NCI-H524 treated with DMSO at 0.1 percent for 48 hours (cell line): ENCODE measurements at places on chromosomes 3 and 15.
A peak's percentile ranks its signal among the peaks of the same experiment; 100 is the strongest.

DNA sequence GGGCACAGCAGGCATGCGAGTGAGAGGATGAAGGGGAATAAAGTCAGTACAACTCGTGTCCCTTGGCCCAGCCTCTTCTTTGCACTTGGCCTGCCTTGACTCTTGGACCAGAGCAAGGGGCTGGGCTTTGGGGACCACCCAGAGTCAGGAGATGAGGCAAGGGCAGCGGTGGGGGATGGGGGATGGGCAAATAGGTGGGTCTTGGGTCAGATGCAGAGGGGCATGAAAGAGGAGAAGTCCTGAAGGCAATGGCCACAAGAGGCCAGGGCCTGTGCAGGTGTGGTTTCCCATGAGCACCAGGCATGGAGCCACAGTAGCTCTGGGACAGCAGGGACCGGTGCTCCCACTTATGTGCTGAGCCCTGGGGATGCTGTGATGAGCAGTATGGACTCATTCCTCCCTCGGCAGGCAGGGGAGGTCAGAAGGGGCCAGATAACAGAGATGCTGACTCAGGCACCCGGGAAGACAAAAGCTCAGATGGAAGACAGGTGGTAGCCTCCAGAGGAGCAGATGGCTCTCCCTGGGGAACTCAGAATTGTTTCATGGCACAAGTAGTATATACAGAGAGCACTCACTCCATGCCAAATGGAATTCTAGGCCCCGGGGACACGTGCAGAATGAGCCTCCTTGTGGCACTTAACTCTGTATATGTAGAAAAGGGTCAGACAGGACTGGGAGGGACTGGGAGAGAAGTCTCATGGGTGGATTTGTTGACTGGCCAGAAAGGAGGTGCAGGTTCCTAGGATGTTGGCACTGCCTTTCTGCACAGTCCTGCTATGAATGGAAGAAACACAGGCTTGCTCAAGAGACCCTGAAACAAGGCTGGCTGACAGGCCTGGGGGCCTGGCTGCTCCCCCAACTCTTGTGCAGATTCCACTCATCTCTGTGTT, 14.3 kb downstream of the ZBTB47 start:
- DNase-seq = peak; percentile 92

DNA sequence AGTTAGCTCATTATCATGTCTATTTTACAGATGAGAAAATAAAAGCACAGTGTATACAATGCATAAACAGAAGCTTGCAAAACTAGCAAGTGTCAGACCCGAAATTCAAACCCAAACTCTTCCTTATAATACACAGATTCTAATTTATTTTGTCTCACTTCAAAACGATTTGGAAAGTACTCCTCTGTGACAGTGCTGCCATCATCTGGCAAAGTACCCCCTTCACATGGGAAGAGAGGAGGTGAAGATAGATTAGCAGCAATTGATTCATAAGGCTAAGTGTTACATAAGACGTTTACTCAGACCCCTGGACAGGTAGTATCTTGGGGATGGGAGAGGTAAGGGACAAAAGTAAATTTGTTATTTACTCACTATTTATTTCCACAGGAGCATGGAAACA, 744.0 kb upstream of the SGO1 start:
- no peak for DNase-seq

DNA sequence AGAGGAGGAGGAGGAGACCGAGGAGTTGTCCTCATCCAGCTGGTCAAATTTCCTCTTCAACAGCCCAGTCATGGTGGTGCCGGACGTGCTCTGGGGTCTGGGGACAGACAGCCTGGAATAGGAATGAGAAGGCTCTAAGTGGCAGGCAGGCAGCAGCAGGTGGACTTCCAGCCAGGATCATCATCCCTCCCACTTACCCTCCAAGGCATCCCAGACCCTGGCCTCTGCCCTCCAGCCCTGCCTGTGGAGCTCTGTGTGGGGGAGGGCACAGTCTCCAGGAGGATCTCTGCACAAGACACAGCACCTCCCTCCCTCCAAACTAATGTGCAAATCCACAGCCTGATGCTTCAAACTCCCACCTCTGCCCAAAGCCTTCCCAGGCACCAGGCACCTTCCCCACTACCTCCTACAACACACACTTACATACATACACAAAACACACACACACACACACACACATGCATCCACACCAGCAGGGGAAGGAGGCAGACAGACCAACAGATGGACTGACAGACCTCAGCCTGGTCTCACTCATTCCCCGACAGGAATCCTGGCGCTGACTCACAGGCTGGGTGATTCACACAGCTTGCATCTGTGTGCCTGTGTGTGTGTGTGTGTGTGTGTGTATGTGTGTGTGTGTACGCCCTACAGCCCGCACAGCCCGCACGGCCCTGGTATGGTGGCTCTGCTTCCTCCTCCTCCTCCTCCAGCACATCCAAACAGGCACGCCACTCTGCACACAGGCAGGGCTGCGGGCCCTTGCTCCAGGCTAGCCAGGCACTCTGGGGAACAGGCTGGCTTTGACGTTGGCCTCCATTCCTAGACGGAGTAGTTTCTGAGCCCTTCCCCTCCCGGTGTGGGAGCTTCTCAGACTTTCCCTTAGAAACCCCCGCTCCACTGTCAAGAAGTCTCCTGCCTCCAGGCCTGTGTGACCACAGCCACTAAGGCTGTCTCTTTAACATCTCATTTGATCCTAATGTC, 6.5 kb downstream of the CSRNP1 start:
- no peak for DNase-seq

DNA sequence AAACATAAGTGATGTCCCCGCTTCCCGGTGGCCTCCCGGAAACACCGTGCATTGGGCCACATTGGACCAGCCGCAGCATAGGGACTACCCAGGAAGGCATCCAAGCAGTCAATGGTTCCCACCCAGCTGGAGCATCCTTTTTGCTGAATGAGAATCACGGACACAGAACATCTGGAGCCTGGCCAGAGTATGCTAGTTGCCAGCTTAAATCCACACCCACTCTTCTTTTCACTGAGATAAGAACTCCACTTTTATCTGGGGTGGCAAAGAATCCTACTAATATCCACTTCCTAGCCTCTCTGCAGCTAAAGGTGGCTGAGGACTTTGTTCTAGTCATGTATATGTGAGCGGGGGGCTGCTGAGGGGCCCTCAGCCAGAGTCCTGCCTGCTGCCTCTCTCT, 95.2 kb upstream of the PLXNA1 start:
- no peak for DNase-seq

DNA sequence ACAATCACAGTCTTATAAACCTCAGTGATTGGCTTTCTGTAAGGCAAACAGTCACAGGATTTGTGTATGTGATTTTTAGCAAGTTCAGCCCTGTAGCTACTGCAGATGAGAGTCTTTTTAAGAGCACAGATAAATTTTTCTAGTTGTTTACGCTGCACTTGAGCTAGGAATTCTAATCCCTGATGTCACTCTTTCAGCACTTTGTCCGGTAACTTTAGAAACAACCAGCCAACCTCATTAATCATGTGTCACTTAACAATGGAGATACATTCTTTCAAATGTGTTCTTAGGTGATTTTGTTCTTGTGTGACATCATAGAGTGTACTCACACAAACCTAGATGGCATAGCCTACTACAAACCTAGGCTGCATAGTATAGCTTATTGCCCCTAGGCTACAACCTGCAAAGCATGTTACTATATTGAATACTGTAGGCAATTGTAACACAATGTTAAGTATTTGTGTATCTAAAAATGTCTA, 36.8 kb upstream of the GOLGA6L2 start:
- no peak for DNase-seq

GRCh38 chr15:72113347-72114031, 4.5 kb downstream of the MYO9A start:
- DNase-seq = no peak

- no peak for DNase-seq
These were observed at the start of gene TEX55 for GRCh38 chr3:119145500-119146167. TEX55 (plus strand) TSS chr3:119146165; CDS start chr3:119146190, 25 bp downstream.

- DNase-seq = no peak
These were observed 130.8 kb downstream of the SERPINI1 start for GRCh38 chr3:167866331-167866730.

GRCh38 chr3:66603151-66603611, 102.4 kb upstream of the LRIG1 start:
- DNase-seq = no peak

DNA sequence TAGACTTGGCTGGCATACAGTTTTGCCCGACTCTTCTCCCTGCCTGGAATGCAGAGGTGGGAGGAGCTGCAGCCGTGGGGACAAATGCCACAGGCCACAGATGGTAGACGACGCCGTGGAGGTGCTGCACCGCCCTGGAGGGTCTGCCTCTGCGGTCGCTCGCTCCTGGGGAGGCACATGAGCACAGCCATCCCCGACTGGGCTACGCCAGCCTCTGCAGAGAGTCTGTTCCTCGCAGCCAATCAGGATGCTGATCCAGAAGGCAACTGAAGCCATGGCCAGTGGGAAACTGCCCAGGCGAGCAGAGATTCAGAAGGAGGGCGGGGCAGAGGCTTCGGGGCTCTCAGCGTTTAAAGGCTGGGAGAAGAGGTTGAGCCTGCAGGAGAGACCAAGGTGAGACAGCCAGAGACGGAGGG, 11.9 kb upstream of the LRRC15 start:
- no peak for DNase-seq

DNA sequence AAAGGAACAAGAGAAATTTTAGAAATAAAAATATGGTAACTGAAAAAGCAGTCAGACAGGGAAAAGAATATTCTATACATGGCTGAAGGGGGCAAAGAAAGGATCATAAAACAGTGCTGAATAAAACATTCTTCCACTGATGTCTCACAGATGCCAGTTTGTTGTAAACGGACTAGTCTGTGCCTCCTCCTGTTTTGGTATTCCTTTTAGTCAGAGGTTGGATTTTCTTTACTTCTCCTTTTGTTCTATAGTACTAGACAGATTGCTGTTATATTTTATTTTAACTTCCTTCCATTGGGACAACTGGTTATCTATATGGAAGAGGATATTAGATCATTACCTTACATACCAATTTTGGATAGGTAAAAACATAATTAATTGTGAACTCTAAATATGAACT, 16.0 kb upstream of the GNB5 start:
- DNase-seq = no peak

GRCh38 chr3:52119099-52119498, 35.1 kb downstream of the POC1A start:
- no peak for DNase-seq

DNA sequence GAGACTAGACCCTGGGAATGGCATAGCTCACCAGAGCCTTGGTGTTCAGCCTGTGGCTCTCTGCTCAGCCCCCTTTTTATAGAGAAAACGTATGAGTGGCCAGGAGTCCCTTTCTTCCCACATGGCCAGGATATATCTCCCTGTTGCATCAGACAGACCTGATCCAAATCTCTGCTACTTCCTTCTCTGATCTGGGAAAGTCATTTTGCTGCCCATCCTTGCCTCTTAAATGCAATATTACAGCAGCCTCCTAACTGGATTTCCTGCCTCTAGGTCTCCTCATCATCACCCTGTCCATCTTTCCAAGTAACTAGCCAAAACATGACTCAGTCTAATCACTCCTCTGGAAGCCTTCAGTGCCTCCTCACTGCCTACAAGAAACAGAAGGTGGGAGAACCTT, 42.9 kb downstream of the CTDSPL start:
- no peak for DNase-seq

- DNase-seq = no peak
These were observed 161.7 kb downstream of the POLR2M start for GRCh38 chr15:57867970-57868798.

DNA sequence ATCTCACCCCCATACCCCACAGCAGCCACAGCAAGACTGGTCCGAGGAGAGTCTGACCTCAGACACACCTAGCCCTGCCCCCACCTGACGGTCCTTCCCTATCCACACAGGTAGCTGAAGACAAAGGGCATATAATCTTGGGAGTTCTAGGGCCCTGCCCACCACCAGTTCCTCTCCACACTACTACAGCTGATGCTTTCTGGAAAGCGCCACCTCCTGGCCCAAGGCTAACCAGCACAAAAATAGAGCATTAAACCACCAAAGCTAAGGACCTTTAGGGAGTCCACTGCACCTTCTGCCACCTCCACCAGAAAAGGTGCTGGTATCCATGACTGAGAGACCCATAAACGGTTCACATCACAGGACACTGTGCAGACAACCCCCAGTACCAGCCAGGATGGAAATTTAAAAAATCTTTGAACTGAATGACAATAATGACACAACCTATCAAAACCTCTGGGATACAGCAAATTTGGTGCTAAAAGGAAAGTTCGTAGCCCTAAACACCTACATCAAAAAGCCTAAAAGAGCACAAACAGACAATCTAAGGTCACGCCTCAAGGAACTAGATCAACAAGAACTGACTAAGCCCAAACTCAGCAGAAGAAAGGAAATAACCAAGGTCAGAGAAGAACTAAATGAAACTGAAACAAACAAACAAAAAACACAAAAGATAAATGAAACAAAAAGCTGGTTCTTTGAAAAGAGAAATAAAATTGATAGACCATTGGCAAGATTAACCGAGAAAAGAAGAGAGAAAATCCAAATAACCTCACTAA, 122.1 kb upstream of the TPRG1 start:
- DNase-seq = no peak

DNA sequence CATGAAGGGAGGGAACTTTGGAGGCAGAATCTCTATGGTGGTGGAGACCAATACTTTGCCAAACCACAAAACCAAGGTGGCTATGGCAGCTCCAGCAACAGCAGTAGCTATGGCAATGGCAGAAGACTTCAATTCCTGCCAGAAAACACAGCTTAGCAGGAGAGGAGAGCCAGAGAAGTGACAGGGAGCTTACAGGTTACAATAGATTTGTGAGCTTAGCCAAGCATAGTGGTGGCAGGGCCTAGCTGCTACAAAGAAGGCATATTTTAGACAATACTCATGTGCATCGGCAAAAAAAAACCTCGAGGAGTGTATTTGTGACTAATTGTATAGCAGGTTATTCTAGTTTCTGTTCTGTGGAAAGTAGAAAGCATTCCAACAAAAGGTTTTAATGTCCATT, 6.4 kb upstream of the CSTA start:
- DNase-seq = no peak

DNA sequence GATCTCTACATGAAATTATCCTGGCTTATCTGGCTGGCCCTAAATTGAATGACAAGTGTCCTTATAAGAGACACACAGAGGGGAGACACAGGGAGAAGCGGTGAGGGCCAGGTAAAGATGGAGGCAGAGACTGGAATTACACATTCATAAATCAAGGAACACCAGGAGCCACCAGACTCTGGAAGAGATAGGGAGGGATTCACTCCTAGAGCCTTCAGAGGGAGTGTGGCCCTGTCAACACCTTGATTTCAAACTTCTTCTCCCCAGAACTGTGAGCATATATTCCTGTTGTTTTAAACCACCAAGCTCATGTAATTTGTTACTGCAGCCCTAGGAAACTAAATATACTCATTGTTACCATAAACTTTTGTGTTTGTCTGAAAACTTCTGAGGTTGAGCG, 193.7 kb downstream of the THRB start:
- no peak for DNase-seq

GRCh38 chr3:65126527-65127410, 439.0 kb upstream of the ADAMTS9 start:
- no peak for DNase-seq

GRCh38 chr3:126704494-126705214, 614 bp downstream of the CHCHD6 start:
- DNase-seq = no peak

DNA sequence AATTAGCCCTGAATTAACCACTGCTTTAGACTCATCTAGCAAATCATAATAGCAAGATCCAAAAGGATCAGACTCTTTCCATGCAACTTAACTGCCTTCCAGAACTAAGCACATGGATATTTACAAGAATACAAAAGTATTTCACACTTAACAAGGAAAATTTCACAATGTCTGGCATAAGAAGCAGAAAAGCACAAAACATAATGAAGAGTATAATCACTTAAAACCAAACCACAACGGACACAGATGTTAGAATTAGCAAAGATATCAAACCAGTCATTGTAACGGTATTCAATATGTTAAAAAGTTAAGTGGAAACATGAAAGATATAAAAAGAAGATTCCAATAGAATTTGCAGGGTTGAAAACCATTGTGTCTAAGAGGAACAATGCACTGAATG, 51.5 kb upstream of the COL6A6 start:
- no peak for DNase-seq
